A549 treated with GW870086 at 1 μM for 4 hours (cell line): ENCODE measurements at places on chromosomes 7 and 10. TPM values are rescaled to one million over a fixed set of nuclear protein-coding genes. Genes with fewer than 3 reads are reported as not detected.

The HOGA1 gene
- 1.2 to 2.0 TPM (median 1.7 TPM) in 5 replicates for total RNA-seq

The EIF5AL1 gene
- 1.8 to 3.7 TPM (median 2.0 TPM) in 5 replicates for total RNA-seq

The CHAT gene
- not detected in 5 replicates for total RNA-seq

The OPN1SW gene
- not detected in 5 replicates for total RNA-seq

The PDZD7 gene
- 0.67 to 1.3 TPM (median 0.90 TPM) in 5 replicates for total RNA-seq

The ABCF2 gene
- 61.3 to 66.0 TPM (median 62.7 TPM) in 5 replicates for total RNA-seq
